ENCODE measurements at places on chromosomes 4 and X. TPM values are rescaled to one million over a fixed set of nuclear protein-coding genes. Genes with fewer than 3 reads are reported as not detected.

DNA sequence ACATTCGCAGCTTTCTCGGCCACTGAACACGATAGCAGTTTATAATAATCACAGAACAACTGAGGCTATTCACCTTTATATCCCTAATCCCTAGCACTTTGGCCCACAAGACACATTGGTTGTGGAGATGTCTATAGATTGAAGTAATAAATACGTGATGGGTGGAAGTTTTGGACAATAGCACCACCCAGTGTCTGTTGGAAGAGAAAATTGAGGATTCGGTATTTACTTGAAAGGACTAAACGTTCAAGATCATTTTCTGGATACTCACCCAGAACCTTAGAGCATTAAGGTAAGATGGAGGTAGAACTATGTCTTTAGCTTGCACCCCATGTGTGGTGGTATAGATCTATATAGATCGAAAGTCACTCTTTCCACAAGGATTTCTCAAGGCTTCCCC, 787 bp upstream of the TMSB15A start:
- no peak for DNase-seq
- no peak overlapping the region for H3K27ac ChIP-seq
- H3K36me3 ChIP-seq: no peaks in the 10 kb centered on the region
- H3K27me3 ChIP-seq: peaks cover 29% of the 10 kb centered on the region
- peaks cover 5% of the 10 kb centered on the region for H3K4me1 ChIP-seq

DNA sequence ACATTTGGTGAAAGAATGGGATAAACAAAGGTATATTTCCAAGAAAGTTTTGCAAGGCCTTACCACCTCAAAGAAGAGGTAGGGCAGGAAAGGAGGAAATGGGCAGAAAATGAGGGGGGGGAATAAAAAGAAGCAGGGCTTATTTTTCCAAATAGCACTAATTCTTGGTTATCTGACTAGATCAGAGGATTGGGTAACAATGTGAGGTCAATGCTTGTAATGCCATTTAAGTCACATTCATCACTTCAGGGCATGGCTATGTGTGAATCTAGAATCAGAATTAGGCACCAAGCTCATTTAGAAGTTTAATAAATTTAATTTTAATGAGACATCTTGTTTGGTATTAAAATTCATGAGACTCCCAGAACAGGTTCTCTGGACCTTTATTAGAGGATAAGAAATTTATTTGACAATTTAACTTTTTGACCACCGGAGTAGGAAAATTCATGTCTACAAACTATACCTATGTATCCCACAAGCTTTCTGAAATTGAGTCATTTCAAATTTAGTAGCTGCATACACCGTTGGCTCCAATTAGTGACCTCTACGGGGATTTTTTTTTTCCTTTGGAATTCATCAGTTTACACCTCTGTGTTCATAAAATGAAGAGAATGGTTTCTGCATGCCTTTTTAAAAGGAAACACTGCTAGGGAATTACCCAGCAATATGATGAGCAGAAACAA, 1.4 kb upstream of the STS start:
- DNase-seq: no peak
- no peaks in the 10 kb centered on the region for H3K27me3 ChIP-seq
- H3K27ac ChIP-seq: no peak overlapping the region
- peaks cover 3% of the 10 kb centered on the region for H3K4me1 ChIP-seq
- peak overlapping the region; percentile 68 for H3K4me3 ChIP-seq
- no peaks in the 10 kb centered on the region for H3K36me3 ChIP-seq

DNA sequence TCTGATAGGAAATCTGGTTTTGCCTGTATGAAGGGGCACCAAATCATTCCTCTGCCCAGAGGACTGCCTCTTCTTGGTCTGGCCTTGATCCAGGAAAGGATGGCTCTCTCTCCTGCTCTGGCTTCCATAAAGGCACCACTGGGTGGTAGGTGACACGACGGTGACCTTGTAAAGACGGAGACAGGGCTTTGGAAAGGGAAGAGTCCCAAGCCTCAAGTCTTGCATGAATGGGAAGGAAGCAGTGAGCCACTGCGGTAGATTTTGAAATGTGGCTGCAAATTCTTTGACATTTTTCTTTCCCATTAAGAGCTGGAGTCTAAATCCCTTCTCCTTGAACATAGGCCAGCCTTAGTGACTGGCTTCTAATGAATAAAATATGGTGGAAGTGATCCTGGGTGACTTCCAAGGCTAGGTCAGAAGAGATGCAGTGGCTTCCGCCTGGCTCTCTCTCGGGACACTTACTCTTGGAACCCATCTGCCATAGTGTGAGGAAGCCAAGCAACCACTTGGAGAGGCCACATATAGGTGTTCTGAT, 347.4 kb downstream of the BCOR start:
- H3K36me3 ChIP-seq: no peaks in the 10 kb centered on the region
- no peaks in the 10 kb centered on the region for H3K27me3 ChIP-seq
- H3K4me3 ChIP-seq: no peak overlapping the region
- peaks cover 6% of the 10 kb centered on the region for H3K4me1 ChIP-seq
- no peak for DNase-seq
- H3K27ac ChIP-seq: no peak overlapping the region

GRCh38 chr4:74018771-74019170, 19.7 kb downstream of the CXCL3 start:
- H3K27ac ChIP-seq: no peak overlapping the region
- H3K36me3 ChIP-seq: no peaks in the 10 kb centered on the region
- DNase-seq: no peak
- H3K4me1 ChIP-seq: peaks cover 15% of the 10 kb centered on the region
- no peak overlapping the region for H3K4me3 ChIP-seq
- H3K27me3 ChIP-seq: no peaks in the 10 kb centered on the region

DNA sequence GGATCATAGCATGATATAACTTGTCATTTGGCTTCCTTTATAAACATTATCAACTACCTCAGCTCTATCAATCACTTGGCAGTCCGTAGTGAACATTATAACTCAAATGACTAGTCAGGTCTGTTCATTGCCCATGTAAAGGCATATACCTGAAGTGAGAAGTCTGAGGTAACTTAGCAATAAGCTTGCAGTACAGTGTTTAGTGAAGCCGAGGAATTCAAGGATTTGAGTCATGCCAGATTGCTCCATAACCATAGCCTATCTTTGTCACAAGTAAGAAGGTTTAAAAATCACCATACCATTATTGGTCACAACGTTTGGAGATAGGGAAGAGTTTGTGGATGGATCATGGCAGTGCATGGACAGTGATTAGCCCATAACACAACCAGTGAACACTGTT, 41.6 kb downstream of the AR start:
- no peak overlapping the region for H3K27ac ChIP-seq
- no peak overlapping the region for H3K4me3 ChIP-seq
- no peaks in the 10 kb centered on the region for H3K4me1 ChIP-seq
- no peaks in the 10 kb centered on the region for H3K36me3 ChIP-seq
- no peaks in the 10 kb centered on the region for H3K27me3 ChIP-seq

GRCh38 chr4:38687571-38688011, 23.6 kb downstream of the KLF3 start:
- H3K4me1 ChIP-seq: peaks cover 70% of the 10 kb centered on the region
- H3K36me3 ChIP-seq: no peaks in the 10 kb centered on the region
- H3K27ac ChIP-seq: peak overlapping the region; percentile 21
- H3K27me3 ChIP-seq: no peaks in the 10 kb centered on the region

DNA sequence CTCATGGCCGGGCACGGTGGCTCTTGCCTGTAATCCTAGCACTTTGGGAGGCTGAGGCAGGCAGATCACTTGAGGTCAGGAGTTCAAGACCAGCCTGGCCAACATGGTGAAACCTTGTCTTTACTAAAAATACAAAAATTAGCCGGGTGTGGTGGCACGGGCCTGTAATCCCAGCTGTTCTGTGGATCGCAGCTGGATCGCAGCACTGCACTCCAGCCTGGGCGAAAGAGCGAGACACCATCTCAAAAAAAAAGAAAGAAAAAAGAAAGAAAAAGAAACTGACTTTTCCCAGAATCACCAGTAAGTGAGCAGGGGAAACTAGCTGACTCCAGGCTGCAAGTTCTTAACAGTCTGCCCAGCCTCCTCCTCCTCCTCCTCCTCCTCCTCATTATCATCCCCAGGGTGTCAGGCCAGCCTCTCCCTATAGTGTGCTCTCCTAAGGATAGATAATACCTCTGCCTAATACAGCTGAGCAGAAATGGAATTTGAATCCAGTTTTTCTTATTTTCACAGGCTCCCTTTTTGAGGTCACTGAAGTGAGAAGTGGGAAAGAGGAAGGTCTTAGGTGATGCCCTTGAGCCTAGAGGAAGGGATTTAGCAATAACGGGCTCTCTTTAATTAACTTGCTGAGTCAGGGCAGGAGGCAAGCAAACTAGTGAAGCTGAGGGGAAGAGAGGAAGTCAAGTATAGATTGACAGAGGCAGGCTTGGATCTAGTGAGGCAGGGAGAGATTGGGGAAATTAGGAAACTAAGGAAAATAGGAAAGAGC, 11.8 kb upstream of the ELF2 start:
- DNase-seq: no peak
- H3K27ac ChIP-seq: no peak overlapping the region

GRCh38 chr4:72418458-72418857, 150.6 kb downstream of the ADAMTS3 start:
- H3K27me3 ChIP-seq: no peaks in the 10 kb centered on the region
- H3K36me3 ChIP-seq: no peaks in the 10 kb centered on the region
- no peaks in the 10 kb centered on the region for H3K4me1 ChIP-seq
- no peak overlapping the region for H3K27ac ChIP-seq
- DNase-seq: no peak
- H3K4me3 ChIP-seq: no peak overlapping the region

DNA sequence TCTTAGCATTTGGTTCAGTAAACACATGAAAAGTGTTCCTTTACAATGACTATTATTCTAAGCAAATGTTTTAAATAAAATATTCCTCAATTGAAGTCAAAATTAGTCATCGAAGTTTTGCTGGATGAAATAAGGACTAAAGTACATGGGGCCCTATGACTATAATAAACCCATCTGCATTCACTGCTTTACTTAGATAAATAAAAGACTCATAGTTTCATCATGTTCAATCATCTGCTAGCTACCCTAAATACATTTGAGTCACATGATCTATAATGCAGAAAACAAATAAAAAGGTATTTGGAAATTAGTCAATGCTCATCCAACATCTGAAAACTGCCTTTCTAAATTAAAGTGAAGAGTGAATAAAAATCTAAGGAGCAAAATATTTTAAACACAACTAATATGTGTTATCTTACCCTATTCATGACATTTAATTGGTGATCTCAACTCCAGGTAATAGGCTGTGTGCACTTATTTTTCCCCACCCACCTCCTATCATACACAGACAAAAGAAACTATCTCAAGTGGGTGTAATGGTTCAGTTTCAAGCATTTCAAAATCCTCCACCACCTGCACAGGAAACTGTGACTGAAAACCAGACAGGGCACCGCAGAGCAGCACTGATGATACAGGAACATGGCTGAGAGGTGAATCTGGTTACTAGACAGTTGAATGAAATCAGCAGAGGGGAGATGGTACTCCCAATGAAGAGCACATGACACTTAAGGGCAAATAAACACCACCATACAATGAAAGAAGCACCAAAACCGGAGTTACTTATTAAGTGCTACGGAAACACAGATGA, 78.6 kb downstream of the CAMK2D start:
- peak overlapping the region; percentile 78 for H3K4me3 ChIP-seq
- peaks cover 6% of the 10 kb centered on the region for H3K36me3 ChIP-seq
- peak overlapping the region; percentile 76 for H3K27ac ChIP-seq
- H3K4me1 ChIP-seq: peaks cover 46% of the 10 kb centered on the region

GRCh38 chrX:69504626-69505612, 793 bp downstream of the NALF2 start:
- peak overlapping the region; percentile 48 for H3K4me3 ChIP-seq
- peaks cover 2% of the 10 kb centered on the region for H3K4me1 ChIP-seq
- H3K27me3 ChIP-seq: peaks cover 4% of the 10 kb centered on the region
- no peak overlapping the region for H3K27ac ChIP-seq
- no peaks in the 10 kb centered on the region for H3K36me3 ChIP-seq

GRCh38 chr4:25926462-25926861, 12.4 kb downstream of the SMIM20 start:
- H3K27ac ChIP-seq: no peak overlapping the region
- H3K4me1 ChIP-seq: peaks cover 7% of the 10 kb centered on the region
- H3K36me3 ChIP-seq: peaks cover 29% of the 10 kb centered on the region
- peak; percentile 9 for DNase-seq

- DNase-seq: no peak
- H3K36me3 ChIP-seq: no peaks in the 10 kb centered on the region
- peaks cover 9% of the 10 kb centered on the region for H3K4me1 ChIP-seq
- no peak overlapping the region for H3K4me3 ChIP-seq
Measured at GRCh38 chr4:102420563-102421398, 75.5 kb upstream of the SLC39A8 start.

- no peak overlapping the region for H3K4me3 ChIP-seq
- no peaks in the 10 kb centered on the region for H3K4me1 ChIP-seq
- no peaks in the 10 kb centered on the region for H3K27me3 ChIP-seq
- H3K36me3 ChIP-seq: peaks cover 33% of the 10 kb centered on the region
Measured at GRCh38 chrX:72347366-72347765, 41.7 kb upstream of the CITED1 start.

DNA sequence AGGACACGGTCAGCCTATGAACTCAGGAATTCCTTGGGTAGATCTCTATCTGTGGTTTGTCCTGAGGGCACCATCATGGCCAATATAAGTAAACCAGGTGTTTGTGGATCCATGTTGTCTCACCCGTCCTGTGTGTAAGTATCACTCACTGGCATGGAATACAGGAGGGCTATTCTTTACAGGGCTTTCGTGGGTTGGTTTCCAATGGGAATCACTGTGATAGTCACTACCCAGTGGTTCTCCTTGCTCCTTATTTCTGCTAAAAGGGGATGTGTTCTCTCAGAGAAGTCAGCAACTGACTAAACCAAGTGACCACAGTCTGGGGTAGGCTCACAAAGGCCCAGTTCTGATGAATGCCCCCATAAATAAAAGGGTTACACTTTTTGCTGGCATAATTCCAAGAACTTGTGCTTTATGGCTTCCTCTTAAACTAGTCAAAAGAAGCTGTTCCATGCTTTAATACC, 236.7 kb upstream of the JADE1 start:
- H3K27ac ChIP-seq: no peak overlapping the region
- H3K4me1 ChIP-seq: no peaks in the 10 kb centered on the region
- H3K4me3 ChIP-seq: no peak overlapping the region
- no peaks in the 10 kb centered on the region for H3K36me3 ChIP-seq

- no peak overlapping the region for H3K4me3 ChIP-seq
- peaks cover 4% of the 10 kb centered on the region for H3K4me1 ChIP-seq
- H3K27me3 ChIP-seq: peaks cover 3% of the 10 kb centered on the region
- no peak overlapping the region for H3K27ac ChIP-seq
Measured at GRCh38 chr4:141348573-141348972, 127.9 kb downstream of the ZNF330 start.

The SPANXA1 gene
- not detected for total RNA-seq

The COX7B2 gene
- not detected for total RNA-seq

The LEF1 gene
- total RNA-seq: 828 TPM

The SNCA gene
- total RNA-seq: not detected

The RHOXF2 gene
- total RNA-seq: not detected

The METTL14 gene
- 71.0 TPM for total RNA-seq

The RBM3 gene
- total RNA-seq: 204 TPM

Measured in naive thymus-derived CD8-positive, alpha-beta T cell (primary cell).